ENCODE measurements at places on chromosomes 7 and 10. TPM values are rescaled to one million over a fixed set of nuclear protein-coding genes. Genes with fewer than 3 reads are reported as not detected.
A peak's percentile ranks its signal among the peaks of the same experiment; 100 is the strongest.

GRCh38 chr7:46292741-46293140 is 371.7 kb upstream of the IGFBP3 start:
- no peak overlapping the region for H3K4me3 ChIP-seq
- no peak for DNase-seq
- H3K27ac ChIP-seq, result no peak overlapping the region

GRCh38 chr10:63722537-63722936 is 201.3 kb downstream of the REEP3 start:
- no peaks in the 10 kb centered on the region for H3K27me3 ChIP-seq
- H3K4me3 ChIP-seq, result no peak overlapping the region
- no peaks in the 10 kb centered on the region for H3K36me3 ChIP-seq
- DNase-seq, result no peak
- peak overlapping the region; percentile 24 for H3K27ac ChIP-seq

PLPP4 gene
- 0.38 TPM for total RNA-seq

- DNase-seq, result no peak
- H3K36me3 ChIP-seq, result no peaks in the 10 kb centered on the region
- no peak overlapping the region for H3K4me3 ChIP-seq
- H3K4me1 ChIP-seq, result peaks cover 30% of the 10 kb centered on the region
- no peaks in the 10 kb centered on the region for H3K27me3 ChIP-seq
Measured at GRCh38 chr10:80452069-80452468, 2.0 kb upstream of the TSPAN14 start.

- no peaks in the 10 kb centered on the region for H3K4me1 ChIP-seq
- DNase-seq, result no peak
- H3K27me3 ChIP-seq, result no peaks in the 10 kb centered on the region
- H3K36me3 ChIP-seq, result no peaks in the 10 kb centered on the region
Measured at GRCh38 chr7:50349399-50349798, 44.9 kb downstream of the IKZF1 start.

- H3K27me3 ChIP-seq, result no peaks in the 10 kb centered on the region
- no peak for DNase-seq
- H3K4me3 ChIP-seq, result no peak within 1 kb of the TSS
- H3K27ac ChIP-seq, result no peak within 1 kb of the TSS
Measured at GRCh38 chr7:130292682-130293257, at the start of gene CPA4. Gene CPA4 (plus strand): TSS chr7:130293161. CDS start chr7:130293181, 20 bp downstream.

- no peak for DNase-seq
- H3K27ac ChIP-seq, result no peak overlapping the region
- no peak overlapping the region for H3K4me3 ChIP-seq
- no peaks in the 10 kb centered on the region for H3K36me3 ChIP-seq
Measured at GRCh38 chr10:127168261-127168660, 28.1 kb downstream of the INSYN2A start.

DNA sequence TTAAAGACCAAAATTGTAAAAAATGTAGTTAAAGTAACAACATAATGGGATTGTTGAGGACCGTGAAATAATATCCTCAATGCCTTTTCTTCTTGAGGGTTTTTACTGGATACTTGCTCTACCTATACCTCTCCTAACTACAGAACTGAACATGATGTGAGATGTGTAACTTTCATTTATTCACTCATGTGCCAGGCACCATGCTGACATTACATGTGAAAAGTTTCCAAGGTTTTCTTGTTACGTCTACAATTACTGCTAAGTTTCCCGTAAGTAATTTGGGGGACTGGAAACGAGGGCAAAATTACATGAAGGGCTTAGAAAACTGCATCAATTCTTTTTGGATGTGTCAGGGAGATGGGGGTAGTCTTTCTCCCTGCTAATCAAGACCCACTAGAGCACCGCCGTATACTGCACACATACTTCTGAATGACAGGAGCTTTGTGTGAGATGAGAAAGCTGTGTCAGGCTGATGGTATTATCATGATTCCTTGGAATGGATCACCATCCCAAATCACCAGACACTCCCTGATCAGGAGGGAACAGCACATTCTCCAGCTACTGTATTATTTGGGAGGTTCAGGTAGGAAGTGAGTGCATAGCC is 41.8 kb downstream of the PTPRZ1 start:
- no peaks in the 10 kb centered on the region for H3K27me3 ChIP-seq
- no peak for DNase-seq
- no peak overlapping the region for H3K4me3 ChIP-seq
- H3K36me3 ChIP-seq, result no peaks in the 10 kb centered on the region

DNA sequence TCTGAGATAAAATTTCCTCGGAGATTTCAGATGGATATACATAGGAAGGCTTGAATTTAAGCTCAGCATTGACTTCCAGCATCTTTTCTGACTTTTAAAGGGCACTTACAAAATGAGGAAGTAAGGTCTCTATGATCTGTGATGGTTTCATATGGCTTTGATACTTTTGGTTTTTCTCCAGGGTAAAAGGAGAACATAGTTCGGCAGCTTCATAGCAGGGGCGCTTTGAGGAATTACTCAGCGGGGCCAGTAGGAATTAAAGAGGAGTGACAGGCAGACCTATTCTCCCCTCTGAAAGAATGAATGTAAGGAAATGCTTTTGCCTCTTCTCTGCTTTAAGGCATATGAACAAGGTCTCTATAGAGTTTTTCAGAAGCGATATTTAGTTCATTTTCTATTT is 80.0 kb upstream of the PCDH15 start:
- no peak for DNase-seq
- no peaks in the 10 kb centered on the region for H3K27me3 ChIP-seq
- H3K27ac ChIP-seq, result no peak overlapping the region
- no peak overlapping the region for H3K4me3 ChIP-seq

GIMAP5 gene
- total RNA-seq, result 41.8 TPM

- no peak overlapping the region for H3K27ac ChIP-seq
- H3K4me3 ChIP-seq, result no peak overlapping the region
- DNase-seq, result peak; percentile 54
- H3K27me3 ChIP-seq, result peaks cover 36% of the 10 kb centered on the region
Measured at GRCh38 chr10:132893090-132893489, 49.3 kb downstream of the CFAP46 start.

SOSTDC1 gene
- total RNA-seq, result 3.7 TPM

DNA sequence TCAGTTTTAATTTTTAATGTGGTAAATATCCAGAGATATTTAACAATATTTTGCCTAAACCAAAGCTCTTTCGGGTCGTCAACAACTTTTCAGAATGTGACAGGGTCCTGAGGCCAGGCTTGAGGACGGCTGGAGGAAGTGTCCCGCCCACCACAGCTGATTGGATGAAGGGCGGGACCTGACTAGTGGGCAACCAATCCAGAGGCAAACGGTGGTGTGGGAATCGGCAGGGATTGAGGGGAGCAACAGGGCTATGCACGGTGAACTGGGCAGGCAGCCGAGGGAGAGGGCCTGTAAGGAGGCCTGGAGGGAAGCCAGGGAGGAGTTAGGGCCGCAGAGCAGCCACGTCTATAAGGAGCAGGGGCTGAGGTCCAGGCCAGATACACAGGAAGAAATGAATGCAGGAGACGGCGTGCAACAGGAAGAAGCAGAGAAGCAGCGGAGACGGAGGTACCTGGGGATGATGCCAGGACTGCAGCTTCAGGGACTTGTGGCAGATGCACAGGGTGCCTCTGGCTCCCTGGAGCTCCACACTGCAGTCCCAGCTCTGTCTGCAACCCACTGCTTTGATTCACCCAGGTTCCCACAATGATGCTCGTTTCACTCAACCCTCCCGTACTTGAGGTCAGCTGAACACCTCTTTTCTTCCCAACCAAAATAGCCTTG is 46.1 kb upstream of the ZMIZ1 start:
- H3K4me3 ChIP-seq, result peak overlapping the region; percentile 21
- H3K36me3 ChIP-seq, result no peaks in the 10 kb centered on the region
- H3K4me1 ChIP-seq, result no peaks in the 10 kb centered on the region
- DNase-seq, result peak; percentile 59

DNA sequence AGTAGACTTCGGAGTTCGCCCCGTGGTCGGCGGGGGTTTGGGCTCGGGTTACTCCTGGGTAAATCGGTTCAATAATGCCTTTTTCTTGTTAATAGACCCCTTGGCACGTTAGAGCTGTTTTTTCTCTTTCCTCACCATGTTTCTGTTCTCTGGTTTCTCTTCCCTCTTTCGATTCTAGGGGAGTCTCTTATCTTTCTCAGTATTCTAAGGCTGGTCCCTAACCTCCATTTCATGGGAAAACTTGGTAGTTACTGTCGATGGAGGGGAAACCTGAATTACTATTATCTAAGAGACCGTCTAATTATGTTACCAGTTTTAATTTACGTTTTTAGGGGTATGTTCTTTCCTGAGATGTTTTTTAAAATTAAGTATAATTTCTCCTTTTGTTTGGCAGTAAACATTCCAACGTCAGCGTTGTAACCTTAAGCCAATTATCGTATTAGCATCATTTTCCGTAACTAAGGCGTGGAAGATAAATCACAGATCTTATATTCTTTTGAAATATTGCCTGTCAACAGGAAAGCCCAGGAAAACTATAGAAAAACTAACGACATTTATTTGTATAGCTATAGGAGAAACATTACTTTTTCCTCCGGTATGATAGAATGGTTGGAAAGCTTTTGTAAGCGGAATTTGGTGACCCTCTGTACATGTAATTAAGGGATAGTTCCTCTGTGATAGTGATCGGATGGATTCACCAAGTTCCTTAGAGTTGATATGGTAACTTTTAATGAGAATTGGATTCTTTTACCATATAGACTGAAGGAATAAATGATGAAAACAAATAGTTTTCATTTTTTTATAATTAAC is 847 bp downstream of the BTAF1 start:
- DNase-seq, result no peak
- H3K4me3 ChIP-seq, result peak overlapping the region; percentile 78
- no peaks in the 10 kb centered on the region for H3K27me3 ChIP-seq
- peak overlapping the region; percentile 96 for H3K27ac ChIP-seq
- peaks cover 21% of the 10 kb centered on the region for H3K4me1 ChIP-seq

TAS2R41 gene
- not detected for total RNA-seq

- no peaks in the 10 kb centered on the region for H3K36me3 ChIP-seq
- no peak for DNase-seq
- H3K27me3 ChIP-seq, result no peaks in the 10 kb centered on the region
Measured at GRCh38 chr7:13032576-13032975, 345.1 kb downstream of the ARL4A start.

DNA sequence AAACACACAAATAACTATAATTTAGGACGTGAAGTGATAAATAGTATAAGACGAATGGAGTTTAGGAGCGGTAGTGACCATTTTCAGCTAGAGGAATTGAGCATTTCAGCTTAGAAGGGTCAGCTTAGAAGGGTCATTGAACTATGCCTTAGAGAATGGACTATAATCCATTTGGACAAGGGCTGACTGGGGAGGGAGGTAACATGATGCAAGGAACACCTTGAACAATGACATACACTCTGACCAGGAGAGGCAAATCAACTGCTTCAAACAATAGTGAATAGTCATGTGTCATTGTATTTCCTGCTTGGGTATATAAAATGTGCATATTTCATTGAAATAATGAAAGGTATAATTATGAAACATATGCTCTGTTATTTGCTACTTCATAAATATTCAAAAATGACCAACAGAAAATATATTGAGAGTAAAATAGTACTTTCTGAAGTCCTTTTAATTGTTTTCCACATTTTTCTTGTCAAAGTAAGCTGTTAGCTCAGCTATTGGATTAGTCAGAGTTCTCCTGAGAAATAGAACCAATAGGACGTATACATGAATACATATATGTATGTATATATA is 40.5 kb upstream of the WASL start:
- no peaks in the 10 kb centered on the region for H3K36me3 ChIP-seq
- no peaks in the 10 kb centered on the region for H3K27me3 ChIP-seq
- H3K27ac ChIP-seq, result no peak overlapping the region

GRCh38 chr7:122528879-122529481 is 169.9 kb downstream of the RNF133 start:
- DNase-seq, result no peak
- H3K27ac ChIP-seq, result no peak overlapping the region
- H3K27me3 ChIP-seq, result no peaks in the 10 kb centered on the region
- no peaks in the 10 kb centered on the region for H3K36me3 ChIP-seq
- no peak overlapping the region for H3K4me3 ChIP-seq
- H3K4me1 ChIP-seq, result no peaks in the 10 kb centered on the region

GRCh38 chr7:107850643-107851042 is 40.3 kb upstream of the DLD start:
- H3K36me3 ChIP-seq, result no peaks in the 10 kb centered on the region
- no peak overlapping the region for H3K4me3 ChIP-seq

DNA sequence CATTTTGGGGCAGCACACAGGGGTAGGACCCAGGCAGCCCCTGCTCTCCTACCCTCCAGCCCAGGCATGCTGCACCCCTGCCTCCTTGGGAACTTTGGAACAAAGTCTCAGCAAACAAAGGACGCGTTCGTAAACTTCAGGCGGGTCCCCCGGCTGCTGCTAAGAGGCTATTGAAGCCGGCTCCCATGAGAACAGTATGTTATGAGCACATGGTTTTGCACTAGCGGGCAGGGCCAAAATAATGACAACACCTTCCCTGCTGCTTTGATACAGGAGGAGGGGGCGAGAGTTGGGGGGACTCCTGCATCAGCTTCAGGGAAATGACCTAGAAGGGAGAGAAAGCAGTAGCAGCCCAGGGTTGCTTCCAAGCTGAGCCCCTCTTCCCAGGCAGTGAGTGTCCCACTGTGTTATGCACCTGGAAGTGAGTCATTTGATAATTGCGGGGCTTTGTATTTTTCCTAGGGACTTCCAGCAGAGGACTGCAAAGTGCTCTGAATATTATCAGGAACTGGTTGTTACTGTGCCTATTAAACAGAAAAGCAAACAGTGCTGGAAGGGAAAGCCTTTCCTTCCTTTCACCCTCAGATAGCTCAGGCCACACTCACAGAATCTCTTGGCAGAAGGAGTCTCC is 6.9 kb downstream of the ITPRIP start:
- H3K4me1 ChIP-seq, result peaks cover 96% of the 10 kb centered on the region
- no peaks in the 10 kb centered on the region for H3K27me3 ChIP-seq
- DNase-seq, result no peak
- H3K27ac ChIP-seq, result peak overlapping the region; percentile 91

DNA sequence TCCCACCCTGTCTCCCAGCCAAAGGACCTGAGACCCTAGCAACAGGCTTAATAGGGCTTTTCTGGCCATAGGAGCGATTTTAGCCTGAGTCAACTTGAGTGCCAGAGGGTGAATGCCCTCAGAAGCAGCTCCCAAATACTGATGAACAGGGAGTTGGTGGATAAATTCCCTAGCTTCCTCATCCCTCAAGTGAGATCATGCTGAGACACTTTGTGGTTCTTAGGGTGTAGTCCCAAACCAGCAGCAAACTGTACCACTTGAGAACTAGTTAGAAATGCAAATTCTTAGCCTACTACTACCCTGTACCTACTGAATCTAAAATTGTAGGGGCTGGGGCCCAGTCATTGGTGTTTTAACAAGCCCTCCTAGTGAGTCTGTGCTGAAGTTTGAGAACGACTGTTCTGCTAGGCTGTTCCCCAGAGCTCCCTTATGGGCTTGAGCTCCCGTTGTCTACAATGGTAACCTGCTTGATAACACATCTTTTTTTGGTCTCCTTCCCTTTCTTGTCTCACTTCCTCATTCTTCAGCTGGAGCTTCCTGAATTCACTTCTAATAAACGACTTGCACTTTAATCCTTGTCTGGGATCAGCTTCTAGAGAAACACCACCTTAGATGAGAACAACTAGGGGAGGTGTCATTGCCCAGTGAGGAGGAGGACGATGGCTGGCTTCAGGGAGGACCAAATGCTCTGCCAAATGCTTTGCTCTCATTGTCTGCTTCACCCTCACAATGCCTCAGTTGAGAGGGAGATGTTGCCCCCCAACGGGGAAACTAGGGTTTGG is 18.2 kb upstream of the CDH23 start:
- no peaks in the 10 kb centered on the region for H3K36me3 ChIP-seq
- no peak overlapping the region for H3K27ac ChIP-seq
- H3K4me1 ChIP-seq, result peaks cover 14% of the 10 kb centered on the region
- H3K27me3 ChIP-seq, result no peaks in the 10 kb centered on the region

GRCh38 chr7:153476166-153476565 is 576.0 kb upstream of the DPP6 start:
- no peak overlapping the region for H3K4me3 ChIP-seq
- H3K4me1 ChIP-seq, result no peaks in the 10 kb centered on the region
- H3K36me3 ChIP-seq, result no peaks in the 10 kb centered on the region
- no peak overlapping the region for H3K27ac ChIP-seq
